ENCODE measurements at places on chromosomes 1 and 21.
A peak's percentile ranks its signal among the peaks of the same experiment; 100 is the strongest.

DNA sequence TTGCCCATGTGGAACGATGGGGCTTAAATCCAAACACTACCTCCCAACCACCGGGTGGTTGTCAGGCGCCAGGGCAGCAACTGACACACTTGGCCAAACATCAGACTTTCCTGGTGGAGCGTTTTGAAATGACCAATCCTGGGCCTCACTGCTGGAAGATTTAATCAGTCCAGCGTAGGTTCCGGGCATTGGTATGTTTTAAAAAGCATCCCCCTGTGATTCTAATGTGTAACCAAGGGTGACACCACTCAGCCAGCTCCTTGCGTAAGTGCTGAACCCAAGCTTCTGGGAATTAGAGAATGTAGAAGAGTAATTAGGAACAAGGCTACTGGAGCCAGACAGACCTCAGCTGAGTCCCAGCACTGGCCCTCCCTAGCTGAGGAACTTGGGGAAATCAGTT lies 44.8 kb upstream of the KAZN start:
- peak; percentile 27 for DNase-seq

DNA sequence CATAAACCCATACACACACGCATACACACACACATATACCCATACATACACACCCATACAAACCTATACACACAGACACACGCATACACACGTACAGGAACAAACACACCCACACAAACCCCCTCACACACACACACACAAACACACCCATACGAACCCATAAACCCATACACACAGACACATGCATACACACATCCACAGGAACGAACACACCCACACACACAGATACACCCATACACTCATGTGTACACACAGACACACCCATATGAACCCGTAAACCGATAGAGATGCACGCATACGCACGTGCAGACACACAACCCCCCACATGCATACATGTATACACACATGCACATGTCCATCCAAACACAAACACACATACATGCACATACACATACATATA lies 9.5 kb downstream of the WNT9A start:
- no peak for DNase-seq

- no peak for DNase-seq
Observed at GRCh38 chr1:8782001-8782620, 35.3 kb downstream of the RERE start.

DNA sequence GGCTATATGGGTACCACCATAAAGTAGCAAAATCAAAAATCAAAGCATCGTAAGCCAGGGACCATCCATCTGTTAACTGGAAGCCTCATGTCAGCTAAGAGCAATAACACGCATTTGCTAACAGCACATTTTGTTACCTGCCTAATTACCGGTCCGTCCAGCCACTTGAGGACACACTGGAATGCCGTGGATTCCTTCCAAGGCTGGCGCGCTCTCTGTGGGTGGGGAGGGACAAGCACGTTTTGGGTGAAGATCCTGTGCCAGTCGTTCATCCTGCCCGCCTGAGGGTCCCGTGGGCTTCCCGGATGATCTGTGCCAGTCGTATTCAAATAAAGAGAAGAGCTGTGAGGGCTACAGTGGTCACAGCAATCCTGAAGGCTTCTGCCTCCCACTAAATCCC lies 6.2 kb downstream of the NPHP4 start:
- no peak for DNase-seq

DNA sequence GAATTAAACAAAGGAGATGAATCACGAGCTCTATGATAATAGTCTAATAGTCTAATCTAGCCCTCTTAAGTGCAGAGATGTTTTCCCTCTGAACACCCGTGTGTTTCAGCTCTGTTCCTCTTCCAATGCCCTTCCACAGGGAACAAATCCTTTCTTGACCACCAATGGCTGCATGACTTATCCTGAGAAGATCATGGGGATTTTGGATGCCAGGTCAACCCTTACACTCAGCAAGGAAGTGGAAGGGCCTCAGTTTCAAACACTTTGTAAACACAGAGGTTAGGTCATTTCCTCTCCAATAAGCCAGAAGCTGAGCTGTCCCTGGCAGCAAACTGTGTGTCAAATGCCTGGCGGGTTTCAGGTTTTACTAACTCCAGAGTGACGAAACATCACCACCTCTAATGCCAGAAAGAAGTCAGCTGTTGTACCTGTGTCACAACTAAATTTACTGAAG lies 200.0 kb downstream of the GABPA start:
- no peak for DNase-seq

DNA sequence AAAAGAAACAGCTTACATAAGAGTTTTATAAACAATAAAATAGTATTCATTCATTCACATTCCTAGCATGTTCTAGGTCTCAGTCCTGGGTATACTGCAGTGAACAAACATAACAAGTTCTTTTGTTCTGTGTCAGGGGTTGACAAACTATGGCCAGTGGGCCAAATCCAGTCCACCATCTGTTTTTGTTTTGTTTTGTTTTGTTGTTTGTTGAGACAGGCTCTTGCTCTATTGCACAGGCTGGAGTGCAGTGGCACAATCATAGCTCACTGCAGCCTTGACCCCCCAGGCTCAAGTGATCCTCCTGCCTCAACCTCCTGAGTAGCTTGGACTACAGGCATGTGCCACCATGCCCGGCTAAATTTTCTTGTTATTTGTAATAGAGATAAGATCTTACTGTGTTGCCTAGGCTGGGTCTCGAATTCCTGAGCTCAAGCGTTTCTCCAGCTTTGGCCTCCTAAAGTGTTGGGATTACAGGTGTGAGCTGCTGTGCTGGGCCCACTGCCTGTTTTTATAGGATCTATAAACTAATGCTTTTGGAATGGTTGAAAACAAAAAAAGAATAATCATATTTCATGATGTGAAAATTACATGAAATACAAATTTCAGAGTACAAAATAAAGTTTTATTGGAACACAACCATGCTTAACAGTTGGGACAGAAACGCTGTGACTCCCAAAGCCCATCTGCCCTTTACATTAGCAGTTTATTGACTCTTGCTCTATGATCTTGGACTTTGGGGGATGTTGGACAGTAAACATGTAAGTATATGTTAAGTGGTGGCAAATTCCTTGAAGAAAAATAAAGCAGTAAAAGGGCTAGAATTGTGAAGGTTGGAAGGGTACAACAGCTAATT lies 17.9 kb downstream of the CAPZA1 start:
- DNase-seq, result no peak

DNA sequence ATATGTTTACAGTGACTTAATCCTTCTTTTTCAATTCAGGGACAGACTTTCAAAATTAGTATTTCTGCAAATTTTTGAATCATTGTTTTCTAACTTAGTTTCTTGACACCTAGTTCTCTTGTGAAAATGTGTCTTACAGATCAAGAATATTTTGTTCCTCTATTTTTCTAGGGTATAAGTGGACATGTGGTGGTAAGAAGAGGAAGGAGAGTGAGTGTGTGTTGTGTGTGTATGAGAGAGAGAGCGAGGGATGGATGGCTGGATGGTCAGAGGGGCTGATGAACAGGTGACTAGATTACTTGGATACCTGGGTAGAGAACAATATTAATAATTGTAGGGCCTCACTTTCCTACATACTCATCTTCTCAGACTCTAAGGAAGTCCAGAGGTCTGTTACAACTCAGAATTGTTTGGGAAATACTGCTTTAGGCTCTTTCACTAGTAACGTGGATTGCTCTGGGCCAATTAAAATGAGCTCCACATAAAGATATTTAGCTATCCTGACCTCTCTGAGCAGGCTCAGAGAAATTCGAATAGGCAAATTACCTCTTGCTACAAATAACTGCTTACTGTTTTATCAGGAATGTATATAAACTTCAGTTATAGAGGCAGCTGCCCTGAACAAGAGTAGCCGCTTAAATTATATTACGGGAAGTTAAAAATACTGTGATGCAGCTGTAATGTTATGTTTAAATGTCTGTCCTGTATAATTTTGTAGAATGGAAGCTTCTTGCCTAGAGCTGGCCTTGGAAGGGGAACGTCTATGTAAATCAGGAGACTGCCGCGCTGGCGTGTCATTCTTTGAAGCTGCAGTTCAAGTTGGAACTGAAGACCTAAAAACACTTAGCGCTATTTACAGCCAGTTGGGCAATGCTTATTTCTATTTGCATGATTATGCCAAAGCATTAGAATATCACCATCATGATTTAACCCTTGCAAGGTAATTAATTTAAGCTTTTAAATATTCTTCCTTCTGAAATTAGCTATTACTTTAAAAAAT lies 19.7 kb downstream of the GPSM2 start:
- no peak for DNase-seq

- DNase-seq, result no peak
Observed at GRCh38 chr21:45631540-45631939, 12.0 kb upstream of the PCBP3 start.

DNA sequence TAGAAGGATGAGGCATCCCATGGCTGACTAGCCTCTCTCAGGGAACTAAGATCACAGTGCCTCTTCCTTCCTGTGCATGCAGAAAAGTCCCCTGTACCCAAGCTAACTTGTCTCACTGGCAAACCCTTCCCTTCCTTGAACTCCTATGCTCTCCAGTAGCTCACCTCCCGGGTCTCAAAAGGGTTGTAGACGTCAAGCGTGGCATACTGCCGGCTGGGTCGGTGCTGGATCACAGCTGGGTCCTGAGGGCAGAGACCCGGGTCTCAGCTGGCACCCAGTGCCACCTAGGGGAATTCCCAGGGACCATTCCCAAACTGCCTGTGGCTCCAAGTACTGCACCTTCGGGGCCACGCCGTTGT lies 688 bp downstream of the SCAMP3 start:
- no peak for DNase-seq

GRCh38 chr1:12436817-12437599 lies 181.0 kb downstream of the DHRS3 start:
- no peak for DNase-seq

DNA sequence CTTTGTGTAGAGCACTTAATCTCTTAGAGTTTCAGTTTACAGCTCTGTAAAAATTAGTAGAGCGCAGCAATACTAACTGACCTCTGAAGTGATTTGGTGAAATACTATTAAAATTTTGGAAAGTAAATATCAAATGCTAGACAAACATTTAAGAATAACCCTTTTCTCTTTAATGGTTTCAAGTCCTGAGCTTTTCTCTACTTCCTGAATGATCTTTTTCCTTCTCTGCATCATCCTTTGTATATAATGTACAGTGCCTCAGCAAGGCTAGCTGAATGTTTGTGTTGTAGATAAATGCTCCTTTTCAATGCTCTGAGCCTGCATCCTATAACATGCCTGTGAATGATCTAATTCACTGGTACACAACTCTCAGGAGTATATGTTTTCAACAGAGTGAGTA lies 272.9 kb downstream of the ADGRL2 start:
- no peak for DNase-seq

DNA sequence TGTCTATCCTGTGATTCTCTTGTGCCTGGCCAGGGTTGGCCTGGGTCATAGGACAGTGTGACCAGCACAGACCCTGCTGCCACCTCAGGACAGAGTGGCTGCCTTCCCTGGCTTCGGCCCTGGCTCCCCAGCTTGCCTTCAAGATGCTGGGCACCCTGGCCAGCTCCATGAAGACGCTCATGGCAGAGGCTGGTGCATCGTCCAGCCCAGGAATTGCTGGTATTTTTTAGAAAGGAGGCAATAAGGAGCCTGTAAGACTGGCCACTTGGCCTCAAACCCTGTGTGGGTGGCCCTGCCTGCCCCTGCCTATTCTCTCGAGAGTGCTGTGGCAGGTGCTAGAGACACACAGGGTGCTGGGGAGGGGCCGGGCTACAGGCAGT lies 70.4 kb upstream of the ACTRT2 start:
- DNase-seq, result no peak

GRCh38 chr1:74629283-74629682 lies 44.3 kb downstream of the ERICH3 start:
- DNase-seq, result peak; percentile 29

GRCh38 chr21:45322960-45323461 lies 35.3 kb upstream of the POFUT2 start:
- DNase-seq, result peak; percentile 7

DNA sequence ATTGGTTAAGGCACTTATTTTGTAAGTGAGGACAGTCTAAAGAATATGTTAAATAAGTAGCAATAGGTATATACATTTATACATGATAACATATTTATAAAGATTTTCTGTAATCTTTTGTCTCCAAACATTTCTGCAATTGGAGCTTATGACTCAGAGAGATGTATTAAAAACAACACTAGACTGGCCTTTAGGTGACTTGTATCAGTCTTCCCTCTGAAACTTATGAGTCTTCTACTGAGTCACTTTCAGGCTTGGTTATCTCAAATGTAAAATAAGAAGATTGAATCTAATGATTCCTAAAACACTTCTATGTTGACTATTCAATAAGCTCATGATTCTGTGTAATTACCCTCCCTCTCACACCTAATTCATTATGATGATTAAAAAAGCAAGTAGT lies 672.6 kb upstream of the NEGR1 start:
- DNase-seq, result no peak

DNA sequence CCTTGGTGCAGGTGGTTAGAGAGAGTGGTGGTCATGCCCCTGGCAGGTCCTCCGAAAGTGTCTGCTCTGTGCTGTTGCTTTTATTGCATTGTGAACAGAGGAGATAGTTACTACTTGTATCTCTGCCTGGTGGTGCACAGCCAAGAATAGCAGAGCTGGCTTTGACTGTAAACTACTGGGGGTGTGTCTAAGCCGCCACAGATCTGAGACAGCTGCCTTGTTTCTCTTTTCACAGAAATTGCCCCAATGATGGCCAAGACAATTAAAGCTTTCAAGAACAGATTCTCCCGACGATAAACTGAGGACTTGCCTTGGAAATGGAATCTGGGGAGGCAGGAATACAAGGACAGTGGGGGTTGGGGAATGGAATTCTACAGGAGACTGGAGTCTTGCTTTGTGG lies 16.0 kb downstream of the ELOA start:
- DNase-seq, result no peak

All from retina (tissue), 1 donor.